RCC 7860 (cell line): ENCODE measurements at places on chromosomes 3 and 15.

- DNase-seq, result no peak
These were observed 16.8 kb downstream of the UBE2E1 start for GRCh38 chr3:23822559-23822958.

DNA sequence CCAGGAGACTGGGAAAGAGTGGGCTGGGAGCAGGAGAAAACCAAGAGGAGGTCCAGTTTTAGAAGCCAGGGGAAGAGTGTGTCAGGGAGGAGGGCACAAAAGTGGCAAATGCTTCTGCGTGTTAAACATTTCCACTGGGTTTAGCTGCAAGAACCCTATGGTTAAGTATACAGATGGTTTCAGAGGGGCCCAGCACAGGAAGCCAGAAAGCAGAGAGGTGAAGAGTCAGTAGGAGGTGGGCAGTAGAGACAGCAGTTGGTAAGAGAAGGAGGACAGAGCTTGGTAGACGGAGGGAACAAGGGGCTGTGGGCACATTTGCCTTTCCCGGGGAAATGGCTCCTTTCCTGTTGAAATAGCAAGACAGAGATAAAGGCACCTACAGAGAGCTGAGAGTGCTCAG lies 133.8 kb downstream of the EPHB1 start:
- DNase-seq, result no peak

DNA sequence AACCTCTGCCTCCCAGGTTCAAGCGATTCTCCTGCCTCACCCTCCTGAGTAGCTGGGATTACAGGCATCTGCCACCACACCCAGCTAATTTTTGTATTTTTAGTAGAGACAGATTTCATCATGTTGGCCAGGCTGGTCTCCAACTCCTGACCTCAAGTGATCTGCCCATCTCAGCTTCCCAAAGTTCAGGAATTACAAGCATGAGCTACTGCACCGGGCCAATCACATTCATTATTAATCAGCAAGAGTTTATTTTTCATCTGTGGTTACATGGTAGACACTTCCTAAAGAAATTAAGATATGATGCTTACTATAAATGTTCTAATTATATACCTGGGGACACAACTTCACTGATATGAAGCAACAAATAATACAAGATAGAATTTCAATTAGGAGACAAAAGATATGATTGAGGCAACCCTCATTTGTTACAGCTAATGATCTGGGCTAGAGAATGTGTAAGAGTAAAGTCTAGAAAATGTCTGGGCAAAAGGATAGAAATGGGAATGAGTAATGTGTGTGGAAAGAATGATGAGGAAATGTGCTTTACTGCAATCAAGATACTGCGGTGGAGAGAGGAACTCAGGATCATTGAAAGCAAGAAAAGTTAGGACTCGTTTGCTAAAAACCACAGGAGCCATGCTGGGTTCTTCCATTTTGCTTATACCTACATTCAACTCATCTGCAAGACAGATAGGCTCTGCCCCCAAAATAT lies 366.8 kb downstream of the ZIC1 start:
- no peak for DNase-seq

GRCh38 chr3:101725194-101725889 lies 928 bp downstream of the CEP97 start:
- no peak for DNase-seq

DNA sequence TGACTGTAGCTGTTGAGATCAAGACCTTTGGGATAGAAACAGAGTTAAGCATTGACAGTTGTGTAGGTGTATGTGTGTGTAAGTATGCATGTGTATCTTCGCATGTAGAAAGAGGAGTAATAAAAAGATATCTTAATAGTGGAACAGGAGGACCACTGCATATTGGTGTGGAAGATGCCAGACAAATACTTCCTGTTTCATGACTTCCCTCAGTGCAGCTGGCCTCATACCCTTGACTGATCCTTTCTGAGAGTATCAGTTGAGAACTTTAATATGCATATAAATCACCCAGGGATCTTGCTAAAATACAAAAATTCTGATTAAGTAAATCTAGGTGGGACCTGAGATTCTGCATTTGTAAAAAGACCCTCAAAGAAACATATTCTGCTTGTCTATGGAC lies 8.5 kb upstream of the ZBED2 start:
- no peak for DNase-seq

- no peak for DNase-seq
These were observed 318.8 kb upstream of the NAALADL2 start for GRCh38 chr3:174540116-174540908.
